ENCODE measurements at places on chromosomes 3 and 15.

GRCh38 chr15:57540736-57541135, 51.0 kb upstream of the MYZAP start:
- DNase-seq = no peak

DNA sequence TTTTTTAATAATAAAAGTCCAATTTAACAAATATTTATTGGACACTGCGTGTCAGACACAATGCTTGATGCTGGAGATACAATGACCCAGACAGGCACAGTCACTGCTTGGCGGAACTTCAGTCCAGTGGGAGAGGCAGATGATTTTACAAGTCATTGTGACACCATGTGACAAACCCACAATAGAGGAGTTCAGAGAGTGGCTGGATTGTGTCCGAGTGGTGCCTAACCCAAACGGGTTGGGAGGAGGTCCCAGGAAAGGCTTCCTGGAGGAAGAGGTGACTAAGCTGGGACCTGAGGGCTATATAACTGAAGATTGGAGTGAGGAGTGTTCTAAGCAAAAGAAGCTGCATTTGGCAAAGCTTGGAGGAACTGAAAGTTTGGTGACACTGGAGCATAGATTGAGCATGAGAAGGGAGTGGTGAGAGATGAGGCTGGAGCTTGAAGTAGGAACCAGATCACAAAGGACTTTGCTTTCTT, 41.4 kb downstream of the CRTC3 start:
- DNase-seq = no peak

GRCh38 chr15:95226835-95227234, 995.5 kb downstream of the MCTP2 start:
- no peak for DNase-seq

- DNase-seq = peak; percentile 9
Measured at GRCh38 chr3:177345049-177345972, 148.0 kb upstream of the TBL1XR1 start.

DNA sequence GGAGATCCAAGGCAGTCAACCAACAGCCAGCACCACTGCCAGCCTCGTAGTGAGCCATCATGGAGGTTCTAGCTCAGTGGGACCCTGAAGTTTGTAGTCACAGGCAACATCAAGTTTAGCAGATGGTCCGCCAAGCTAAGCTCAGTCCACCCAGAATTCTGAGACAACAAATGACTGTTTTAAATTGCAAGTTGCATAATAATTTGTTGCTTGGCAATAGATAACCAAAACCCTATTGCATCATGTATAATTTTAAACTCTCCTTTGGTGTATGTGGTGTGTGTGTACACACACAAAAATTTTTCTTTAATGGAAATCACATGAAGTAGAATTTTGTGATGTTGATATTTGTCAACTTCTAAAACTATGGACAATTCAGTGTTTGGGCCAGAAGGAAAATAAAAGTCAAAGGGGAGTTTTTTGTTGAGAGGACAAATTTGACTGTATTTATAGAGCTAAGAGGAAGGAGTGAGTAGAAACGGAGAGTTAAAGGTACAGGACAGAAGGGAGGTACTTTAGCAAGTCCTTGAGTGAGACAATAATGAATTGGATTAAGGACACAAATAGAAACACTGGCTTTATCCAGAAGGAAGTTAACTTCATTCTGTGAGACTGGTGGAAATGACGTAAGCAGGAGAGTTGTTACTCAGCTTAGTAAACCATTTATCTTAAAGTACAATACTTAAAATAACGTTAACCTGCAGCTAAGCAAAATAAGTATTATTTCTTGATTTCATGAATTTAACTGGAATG, 83.6 kb downstream of the NCEH1 start:
- no peak for DNase-seq

DNA sequence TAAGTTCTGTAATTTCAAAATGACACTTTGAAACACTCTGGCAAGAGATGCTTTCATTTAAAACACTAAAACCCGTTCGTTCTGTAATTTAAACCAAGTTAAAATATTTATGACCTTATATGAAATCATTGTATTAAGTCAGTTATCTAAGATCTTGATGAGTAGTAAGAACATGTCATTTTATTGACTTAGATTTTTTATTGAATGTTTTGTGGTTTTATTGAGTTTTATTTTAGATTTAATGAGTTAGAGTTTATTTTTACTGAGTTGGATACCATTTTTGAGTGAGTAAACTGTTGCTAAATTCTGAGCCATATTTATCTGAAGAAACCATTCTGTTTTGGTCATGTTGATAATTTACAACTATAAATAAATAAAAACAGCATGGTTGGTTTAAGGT, 94.3 kb downstream of the PPARG start:
- DNase-seq = no peak

DNA sequence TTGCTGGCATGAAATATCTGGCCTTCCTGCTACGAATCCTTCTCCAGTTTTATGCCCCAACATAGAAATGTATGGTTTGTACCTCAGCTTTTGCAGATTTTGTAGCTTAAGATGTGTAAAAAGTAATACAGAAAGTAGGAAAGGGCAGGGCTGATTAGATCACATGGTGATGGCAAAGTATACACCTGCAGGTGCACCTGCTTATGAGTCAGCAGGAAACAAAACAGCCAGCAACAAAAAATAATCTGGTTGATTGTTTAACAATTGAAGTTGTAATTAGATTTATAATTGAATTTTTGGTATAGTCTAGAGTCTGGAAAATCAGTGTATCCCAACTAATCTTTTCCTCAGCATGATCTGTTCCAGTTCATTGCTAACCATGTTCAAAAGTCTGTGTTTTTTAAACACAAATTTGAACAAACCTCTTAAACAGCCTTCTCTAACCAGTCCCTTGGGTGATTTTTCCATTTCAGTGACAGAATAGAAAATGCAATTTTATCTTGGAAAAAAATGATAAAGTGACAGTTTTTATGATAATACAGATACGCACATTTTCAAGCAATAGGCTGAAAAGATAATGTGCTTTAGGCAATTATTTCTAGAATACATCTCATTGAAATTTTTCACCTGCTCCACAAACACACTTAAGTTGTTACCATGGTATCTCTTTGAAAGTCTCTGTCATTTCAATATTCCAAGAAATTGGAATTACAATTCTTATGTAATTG, 477.4 kb downstream of the NAALADL2 start:
- DNase-seq = no peak

- no peak for DNase-seq
Measured at GRCh38 chr3:157705258-157705657, 202.0 kb upstream of the VEPH1 start.

- no peak for DNase-seq
Measured at GRCh38 chr3:168029705-168030104, 66.0 kb downstream of the GOLIM4 start.

- DNase-seq = no peak
Measured at GRCh38 chr3:184275381-184275701, 481 bp upstream of the ECE2 start.

GRCh38 chr3:66747261-66747660, 246.4 kb upstream of the LRIG1 start:
- no peak for DNase-seq

DNA sequence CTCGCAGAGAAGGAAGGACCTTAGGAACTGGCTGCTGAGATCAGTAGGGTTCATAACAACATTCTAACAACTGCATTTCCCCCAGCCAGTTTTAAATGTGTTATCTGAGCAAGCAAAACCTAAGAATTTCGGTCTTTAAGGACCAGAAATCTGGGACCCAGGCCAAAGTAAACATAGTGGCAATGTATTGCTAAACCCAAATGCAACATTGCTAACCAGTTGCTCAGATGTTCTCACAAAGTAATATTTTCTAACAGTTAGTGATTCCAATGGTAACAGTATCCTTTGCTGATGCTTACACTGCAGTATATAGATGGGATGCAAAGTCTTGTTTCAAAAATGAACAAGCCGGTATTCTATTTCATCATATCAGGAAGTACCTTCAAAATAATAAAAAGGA, 254.3 kb downstream of the RYR3 start:
- DNase-seq = no peak

GRCh38 chr3:113240841-113241240, 29.5 kb downstream of the BOC start:
- no peak for DNase-seq

GRCh38 chr3:109195815-109196214, 59.3 kb downstream of the C3orf85 start:
- no peak for DNase-seq

GRCh38 chr3:11331101-11331500, 58.9 kb downstream of the ATG7 start:
- no peak for DNase-seq

DNA sequence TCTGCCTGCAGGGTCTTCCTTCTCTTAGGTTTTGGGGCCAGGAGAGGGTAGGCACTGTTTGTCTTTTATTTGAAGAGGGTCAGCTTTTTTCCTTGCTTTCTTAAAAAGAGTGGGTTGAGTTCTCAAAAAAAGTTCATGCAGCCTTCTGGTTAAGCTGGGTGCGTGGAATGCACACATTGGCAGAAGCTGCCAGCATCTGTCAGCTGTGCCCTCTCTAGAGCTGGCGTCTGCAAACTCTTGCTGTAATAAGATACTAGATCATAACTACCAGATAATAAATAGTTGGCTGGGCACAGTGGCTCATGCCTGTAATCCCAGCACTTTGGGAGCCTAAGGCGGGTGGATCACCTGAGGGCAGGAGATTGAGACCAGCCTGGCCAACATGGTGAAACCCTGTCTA, 373.4 kb downstream of the OCA2 start:
- no peak for DNase-seq

DNA sequence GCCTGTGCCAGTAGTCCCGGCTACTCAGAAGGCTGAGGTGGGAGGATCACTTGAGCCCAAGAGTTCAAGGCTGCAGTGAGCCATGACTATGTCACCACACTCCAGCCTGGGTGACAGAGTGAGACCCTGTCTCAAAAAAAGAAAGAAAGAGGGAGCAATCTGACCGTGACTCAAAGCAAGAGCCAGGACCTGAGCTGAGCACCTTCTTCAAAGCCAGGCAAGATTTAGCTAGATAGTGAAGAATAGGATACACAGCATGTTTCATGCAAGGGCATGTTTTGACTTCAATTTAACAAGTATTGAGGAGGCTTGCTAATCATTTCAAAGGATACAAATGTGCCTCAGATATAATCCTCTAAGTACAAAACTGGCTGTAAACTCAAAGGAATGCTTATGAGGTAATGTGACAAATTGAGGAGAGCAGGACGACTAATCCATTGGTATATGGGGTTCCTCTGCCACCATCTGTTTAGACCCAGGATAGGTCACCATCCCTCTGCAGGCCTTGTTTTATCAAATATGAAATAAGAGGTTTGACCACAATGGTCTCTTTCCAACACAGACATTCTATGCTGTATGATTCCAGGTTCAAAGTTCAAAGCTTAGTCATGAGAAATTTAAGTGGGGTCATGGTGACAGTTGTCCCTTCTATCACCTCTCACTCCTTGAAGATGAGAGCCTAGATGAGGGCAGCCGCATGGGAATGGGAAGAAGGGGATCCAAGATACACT, 33.2 kb downstream of the RAB27A start:
- no peak for DNase-seq

DNA sequence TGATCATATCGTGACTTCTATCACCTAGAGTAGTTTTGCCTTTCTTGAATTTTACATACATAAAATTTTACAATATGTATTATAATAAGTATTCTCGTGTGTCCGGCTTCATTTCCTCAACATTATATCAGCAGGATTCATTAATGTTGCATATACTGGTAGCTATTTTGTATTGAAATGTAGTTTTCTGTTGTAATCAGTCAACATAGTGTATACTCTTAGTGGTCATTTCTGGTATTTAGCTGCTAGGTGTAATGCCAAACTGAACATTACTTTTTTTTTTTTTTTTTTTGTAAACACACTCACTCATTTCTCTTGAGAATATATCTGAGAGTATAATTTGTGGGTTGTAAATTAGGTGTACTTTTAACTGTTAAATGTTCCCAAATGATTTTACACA, 70.1 kb downstream of the CGNL1 start:
- no peak for DNase-seq

GRCh38 chr15:101446518-101447167, 42.9 kb downstream of the PCSK6 start:
- DNase-seq = no peak

- no peak for DNase-seq
Measured at GRCh38 chr3:188043891-188044290, 110.1 kb upstream of the LPP start.

- no peak for DNase-seq
Measured at GRCh38 chr15:76575274-76575673, 238.7 kb downstream of the ISL2 start.

DNA sequence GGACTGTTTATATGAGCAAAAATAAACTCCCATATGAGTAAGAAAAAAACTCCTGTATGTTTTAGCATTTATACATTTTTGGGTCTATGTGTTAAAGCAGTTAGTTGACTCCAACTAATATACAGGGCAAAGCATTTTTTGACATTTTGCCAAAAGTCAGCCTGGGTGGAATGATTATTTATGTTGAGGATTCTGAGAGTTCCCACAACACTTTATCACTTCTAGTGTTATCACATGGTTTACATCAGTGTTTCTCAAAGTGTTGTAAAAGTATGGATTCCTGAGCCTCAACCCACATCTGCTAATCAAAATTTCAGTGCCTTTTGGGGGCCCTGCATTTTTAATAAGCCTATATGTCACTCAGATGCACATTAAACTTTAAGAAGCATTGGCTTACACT, 337.3 kb upstream of the WNT5A start:
- DNase-seq = no peak

DNA sequence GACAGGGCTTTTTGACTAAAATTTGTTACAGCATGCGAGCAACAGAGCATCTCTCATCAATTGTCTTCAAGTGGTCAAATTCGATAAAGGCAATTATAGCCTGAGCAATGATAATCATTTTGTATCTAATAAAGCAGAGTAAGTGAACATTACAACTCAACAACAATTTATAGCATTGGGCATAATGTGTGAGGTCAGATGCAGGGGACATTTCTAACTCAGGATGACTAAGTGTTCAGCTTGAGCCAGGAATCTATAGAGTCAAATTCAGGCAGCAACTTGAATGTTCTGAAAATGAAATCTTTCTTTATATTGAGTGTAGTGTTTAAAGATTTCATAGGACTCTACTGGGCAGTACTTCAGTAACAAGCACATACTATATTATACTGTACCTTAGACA, 1226.0 kb downstream of the ZPLD1 start:
- DNase-seq = no peak

GRCh38 chr3:59327376-59327808, 277.6 kb upstream of the CFAP20DC start:
- no peak for DNase-seq

- no peak for DNase-seq
Measured at GRCh38 chr15:77607111-77607893, 25.4 kb downstream of the LINGO1 start.

DNA sequence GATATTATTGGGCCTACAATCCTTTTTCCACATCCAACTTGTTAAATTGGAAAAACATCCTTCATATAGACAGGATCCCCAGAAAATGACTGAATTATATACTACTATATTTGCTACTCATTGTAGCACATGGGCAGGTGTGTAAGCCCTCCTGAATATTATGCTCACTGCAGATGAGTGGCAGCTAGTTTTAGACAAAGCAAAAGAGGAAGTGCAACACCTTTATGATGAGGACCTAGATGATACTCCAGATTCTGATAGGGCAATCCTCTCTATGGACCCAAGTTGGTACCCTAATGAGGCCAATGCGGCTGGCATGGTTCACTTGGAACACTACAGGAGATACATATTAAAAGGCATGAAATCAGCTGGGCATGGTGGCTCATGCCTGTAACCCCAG, 119.1 kb upstream of the PLCL2 start:
- DNase-seq = no peak
